Stimulated activated CD8-positive, alpha-beta memory T cell treated with anti-CD3 and anti-CD28 coated beads, Interleukin-4, amount 100 ng/mL, for 1 hour (primary cell): ENCODE measurements at places on chromosomes 12 and 14.

- no peak for DNase-seq
These were observed 101.7 kb downstream of the CIT start for GRCh38 chr12:119775246-119775895.

GRCh38 chr14:57302883-57303282 is 34.1 kb downstream of the AP5M1 start:
- no peak for DNase-seq

GRCh38 chr14:96225745-96226151 is 21.1 kb downstream of the BDKRB2 start:
- no peak for DNase-seq

GRCh38 chr12:93960521-93960920 is 187.9 kb upstream of the PLXNC1 start:
- no peak for DNase-seq

DNA sequence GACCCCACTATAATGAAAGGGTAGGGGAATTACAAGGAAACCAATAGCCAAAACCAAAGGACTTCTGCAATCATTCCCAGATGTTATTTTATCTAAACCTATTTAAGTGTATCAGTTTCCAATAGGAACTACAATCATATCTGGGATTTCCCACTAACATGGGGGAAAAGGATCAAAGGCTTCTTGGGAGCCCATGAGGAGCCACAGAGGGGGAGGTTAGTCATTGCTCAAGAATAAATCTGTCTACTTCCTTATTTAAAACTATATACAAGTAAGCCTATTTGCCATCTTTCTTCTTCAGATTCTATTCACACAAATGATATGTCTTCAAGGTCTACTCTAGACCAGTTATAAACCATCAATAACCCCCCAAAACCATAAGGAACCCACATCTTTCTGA is 33.1 kb downstream of the FGD6 start:
- DNase-seq, result no peak
